ENCODE measurements at places on chromosomes 7 and 10. TPM values are rescaled to one million over a fixed set of nuclear protein-coding genes. Genes with fewer than 3 reads are reported as not detected.

DNA sequence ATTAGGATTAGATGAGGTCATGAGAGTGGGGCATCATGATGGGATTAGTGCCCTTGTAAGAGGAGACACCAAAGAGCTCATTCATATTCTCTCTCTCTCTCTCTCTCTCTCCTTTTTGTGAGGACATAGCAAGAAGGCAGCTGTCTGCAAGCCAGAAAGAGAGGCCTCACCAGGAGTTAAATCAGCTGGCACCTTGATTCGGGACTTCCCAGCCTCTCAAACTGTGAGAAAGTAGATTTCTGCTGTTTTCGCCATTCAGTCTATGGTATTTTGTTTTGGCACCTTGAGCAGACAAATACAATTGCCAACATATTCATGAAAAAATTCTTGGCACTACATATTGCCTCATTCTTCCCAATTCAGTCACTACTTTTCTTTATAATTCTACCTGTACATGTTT lies 20.6 kb upstream of the ATAD1 start:
- DNase-seq = no peak

GIMAP4 gene
- total RNA-seq = not detected

WIPF3 gene
- not detected for total RNA-seq

KIF11 gene
- 113 TPM for total RNA-seq

PHKG1 gene
- total RNA-seq = 3.3 TPM

HERC4 gene
- total RNA-seq = 72.6 TPM

FAM25G gene
- not detected for total RNA-seq

Data from OCI-LY7 (cell line).